ENCODE measurements at places on chromosomes 1 and 21.

DNA sequence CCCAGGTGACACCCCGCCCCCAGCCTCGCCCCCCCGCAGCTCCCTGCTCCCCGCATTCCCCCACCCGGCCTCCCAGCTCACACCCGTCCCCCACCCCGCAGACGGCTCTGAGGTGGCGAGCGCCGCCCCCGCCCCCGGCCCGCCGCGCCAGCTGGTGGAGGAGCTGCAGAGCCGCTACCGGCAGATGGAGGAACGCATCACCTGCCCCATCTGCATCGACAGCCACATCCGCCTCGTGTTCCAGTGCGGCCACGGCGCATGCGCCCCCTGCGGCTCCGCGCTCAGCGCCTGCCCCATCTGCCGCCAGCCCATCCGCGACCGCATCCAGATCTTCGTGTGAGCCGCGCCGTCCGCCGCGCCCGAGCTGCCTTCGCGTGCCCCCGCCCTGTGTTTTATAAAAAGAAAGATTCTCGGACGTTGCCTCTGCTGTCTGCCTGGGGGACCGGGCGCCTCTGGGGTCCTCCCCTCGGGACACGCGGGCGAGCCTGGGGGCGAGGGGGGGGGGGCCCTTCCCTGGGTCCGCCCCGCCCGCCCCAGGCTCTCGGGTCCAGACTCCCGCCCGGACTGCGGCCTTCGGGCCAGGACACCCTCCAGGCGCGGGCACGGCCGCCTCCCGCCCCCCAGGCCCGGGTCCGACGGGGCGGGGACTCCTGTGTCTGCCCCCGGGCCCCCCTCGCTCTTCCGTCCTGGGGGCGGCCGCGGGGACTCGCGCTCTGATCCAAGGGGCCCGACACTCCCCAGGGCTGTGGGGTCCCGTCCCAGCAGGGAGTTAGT, 1.6 kb upstream of the MMP23B start:
- peak; percentile 99 for DNase-seq

DNA sequence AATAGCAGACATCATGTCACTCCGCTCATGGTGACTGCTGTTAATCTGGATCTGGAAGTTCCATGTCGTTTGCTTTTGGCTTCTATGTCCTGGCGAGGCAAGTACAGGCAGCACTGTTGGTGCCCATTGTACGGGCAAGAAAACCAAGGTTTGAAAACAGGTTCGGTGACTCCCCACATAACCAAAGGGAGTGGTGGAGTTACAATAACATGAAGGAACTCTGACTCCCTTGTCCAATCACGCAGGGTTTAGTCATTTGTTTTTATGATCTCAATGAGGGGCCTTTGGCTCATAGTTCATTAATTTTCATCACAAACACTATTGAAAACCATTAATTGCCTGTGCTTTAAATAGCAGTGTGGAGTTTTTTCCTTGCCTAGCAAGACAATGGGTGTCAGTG, 82.9 kb upstream of the SSX2IP start:
- no peak for DNase-seq

- DNase-seq, result no peak
Measured at GRCh38 chr1:21097729-21098128, 79.0 kb downstream of the EIF4G3 start.

- no peak for DNase-seq
Measured at GRCh38 chr1:788835-789234, 102.4 kb upstream of the OR4F16 start.

GRCh38 chr1:200916152-200916551, 21.5 kb downstream of the INAVA start:
- peak; percentile 95 for DNase-seq

DNA sequence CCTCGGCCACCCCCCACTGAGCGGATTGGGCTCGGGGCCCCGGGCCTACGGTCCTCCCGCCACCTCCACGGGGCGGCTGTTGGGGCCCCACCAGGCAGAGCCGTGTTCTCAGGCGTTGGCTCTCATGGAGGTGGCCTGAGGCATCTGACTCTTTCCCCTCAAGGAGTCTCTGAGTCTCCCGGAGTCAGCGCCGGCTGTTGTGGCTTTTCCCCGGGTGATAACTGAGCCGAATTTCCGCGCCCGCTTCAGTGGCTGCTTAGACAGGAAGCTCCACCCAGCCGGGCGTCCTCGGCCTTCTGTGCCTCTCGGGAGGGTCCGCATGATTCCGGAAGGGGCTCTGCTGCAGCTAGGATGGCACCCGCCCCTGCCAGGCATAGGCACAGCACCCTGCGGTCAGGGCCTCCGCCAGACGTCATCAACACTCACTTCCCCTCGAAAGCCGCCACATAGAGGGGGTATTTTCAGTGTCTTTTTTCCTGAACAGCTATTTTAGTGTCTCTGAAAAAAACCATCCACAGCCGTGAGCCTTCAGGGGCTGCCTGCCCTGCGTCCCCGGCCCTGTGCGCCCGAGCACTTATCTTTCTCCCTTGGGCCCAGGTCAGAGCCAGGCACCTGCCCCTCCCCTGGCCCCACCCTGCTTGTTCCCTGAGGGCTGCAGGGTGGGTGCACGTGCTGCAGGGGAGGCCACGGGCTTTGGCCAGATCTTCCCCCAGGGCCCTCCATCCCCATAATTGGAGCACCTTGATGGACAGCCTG, 72.9 kb downstream of the SKI start:
- no peak for DNase-seq

DNA sequence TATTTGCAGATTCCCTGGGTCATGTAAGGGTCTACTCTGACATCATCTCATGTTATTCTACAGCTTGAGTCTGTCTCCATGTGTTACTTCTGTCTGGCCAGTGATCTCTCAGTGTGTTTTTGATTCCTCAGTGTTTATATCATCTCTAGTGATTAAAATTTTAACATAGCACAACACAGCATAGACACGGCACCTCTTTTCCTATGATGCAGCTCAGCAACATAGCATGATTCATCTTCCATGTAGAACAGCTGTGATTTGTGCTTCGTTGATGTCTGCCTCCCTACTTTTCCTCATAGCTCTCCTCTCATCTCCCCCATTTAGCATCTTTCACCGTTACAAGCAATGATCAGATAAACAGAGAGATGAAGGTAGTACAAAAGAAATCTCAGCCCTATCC, 163.9 kb upstream of the DPT start:
- DNase-seq, result no peak

- DNase-seq, result peak; percentile 82
Measured at GRCh38 chr1:205440476-205441317, 15.1 kb downstream of the BLACAT1 start.

DNA sequence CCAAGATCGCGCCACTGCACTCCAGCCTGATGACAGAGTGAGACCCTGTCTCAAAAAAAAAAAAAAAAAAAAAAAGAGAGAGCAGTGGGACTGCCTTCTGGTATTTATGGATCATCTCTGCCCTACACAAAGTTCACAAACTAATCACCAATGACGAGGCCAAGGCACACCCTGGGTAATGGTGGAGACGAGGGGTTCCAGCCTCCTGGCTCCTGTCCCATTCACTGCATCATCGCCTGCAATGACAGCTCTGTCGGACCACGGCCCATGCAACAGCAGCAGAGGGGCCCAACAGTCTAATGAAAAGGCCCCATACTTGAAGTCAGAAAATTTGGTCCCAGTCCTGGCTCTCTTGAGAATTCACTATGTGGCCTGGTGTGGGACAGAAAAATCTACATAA, 2.9 kb upstream of the BTG2 start:
- no peak for DNase-seq

DNA sequence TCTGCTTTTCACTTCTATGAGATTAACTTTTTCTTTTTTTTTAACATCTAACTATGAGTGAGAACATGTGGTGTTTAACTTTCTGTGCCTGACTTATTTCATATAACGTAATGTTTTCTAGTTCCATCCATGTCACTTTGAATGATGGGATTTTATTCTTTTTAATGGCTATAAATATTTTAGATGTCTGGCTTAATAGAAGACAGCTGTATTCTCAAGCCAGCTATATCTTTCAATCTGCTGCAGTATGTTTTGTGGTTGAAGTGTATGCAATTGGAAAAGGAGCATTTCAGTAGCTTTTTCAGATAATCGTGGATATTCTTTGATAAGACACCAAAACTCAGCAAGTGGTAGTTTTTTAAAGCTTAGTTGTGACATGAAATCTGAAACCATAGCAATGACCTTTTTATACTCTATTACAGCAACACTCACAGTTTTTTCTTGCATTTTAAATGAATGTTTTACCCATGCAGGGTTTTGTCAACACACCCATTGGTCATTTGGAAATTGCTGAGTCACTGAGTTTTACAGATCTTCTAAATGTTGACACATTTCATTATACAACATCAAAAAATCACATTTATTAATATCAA, 5.7 kb upstream of the SVBP start:
- DNase-seq, result no peak

GRCh38 chr1:4213366-4213973, 313.4 kb upstream of the C1orf174 start:
- no peak for DNase-seq

- DNase-seq, result peak; percentile 74
Measured at GRCh38 chr21:44618504-44618903, 6.6 kb downstream of the KRTAP10-8 start.

DNA sequence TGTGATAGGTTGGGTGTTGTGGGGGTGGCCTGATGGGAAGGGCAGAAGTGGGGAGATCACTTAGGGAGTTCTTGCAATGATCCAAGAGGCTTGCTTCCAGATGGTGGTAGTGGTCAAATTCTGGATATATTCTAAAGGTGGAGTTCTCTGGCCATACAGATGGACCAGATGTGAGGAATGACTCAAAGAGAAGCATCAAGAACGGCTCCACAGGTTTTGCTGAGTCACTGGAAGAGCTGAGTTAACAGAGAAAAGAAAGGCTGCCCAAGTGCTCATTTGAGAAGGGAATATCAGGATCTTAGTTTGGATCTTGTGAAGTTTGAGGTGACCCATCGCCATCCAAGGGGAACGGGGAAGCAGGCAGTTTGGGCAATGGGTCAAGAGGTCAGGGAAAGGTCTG, 192.9 kb upstream of the GALNT2 start:
- no peak for DNase-seq

- DNase-seq, result no peak
Measured at GRCh38 chr1:29382851-29383745, 146.8 kb downstream of the PTPRU start.

DNA sequence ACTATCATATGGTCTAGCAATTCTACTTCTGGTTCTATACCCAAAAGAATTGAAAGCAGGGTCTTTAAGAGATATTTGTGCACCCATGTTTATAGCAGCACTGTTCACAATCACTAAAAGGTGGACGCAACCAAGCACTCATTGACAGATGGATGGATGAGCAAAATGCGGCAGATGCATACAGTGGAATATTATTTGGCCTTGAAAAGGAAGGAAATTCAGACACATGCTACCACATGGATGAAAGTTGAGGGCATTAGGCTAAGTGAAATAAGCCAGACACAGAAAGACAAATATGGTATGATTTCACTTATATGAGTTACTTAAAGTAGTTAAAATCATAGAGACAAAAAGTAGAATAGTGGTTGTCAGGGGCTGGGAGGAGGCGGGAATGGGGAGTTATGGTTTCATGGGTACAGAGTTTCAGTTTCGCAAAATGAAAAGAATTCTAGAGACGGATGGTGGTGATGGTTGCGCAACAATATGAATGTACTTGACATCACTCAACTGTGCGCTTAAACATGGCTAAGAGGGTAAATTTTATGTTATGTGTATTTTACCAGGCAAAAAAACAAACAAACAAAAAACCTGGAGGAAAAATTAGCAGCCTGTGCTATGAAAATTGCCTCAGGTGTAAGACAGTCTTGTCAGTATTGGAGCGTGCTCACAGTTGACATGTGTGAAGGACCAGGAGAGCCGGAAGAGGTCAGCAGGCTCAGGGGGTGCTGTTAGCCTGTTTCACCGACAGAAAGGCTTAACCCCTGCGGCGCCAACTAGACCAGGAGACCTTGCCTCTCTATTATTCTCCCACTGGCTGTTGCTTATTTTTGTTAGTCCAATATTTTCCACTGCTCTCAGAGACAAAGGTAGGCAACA, 26.5 kb downstream of the CD247 start:
- DNase-seq, result peak; percentile 68

- DNase-seq, result no peak
Measured at GRCh38 chr21:35291034-35291433, 241.9 kb upstream of the RUNX1 start.

DNA sequence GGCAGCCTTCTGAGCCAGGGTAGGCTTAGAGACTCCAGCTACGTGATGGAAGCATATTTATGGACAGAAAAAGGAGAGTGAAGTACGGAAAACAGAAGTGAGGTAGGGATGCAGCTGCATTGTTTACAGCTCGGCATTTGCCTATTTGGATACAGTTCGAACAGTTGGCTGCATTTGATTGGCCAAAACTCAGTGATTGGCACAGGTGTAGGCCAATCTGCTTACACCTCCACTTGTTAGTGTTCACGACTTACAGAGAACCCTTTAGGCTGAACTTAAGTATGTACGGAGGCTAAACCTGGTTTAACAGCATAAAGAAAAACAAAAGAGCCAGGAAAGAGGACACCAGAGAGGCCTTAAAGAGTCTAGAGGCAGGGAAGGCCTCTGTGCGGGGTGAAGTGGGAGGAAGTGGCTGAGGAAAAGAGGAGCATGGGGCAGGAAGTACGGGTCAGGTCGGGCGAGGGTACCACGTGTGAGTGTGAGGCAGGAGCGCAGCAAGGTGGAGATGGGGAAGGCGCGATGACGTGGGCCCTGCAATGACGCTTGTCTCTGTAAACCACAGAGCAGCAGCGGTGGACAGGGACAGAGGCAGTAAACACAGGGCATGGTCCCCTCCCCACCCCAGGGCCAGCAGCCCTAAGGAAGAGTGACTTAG, 32.0 kb downstream of the RSPH1 start:
- DNase-seq, result peak; percentile 73

DNA sequence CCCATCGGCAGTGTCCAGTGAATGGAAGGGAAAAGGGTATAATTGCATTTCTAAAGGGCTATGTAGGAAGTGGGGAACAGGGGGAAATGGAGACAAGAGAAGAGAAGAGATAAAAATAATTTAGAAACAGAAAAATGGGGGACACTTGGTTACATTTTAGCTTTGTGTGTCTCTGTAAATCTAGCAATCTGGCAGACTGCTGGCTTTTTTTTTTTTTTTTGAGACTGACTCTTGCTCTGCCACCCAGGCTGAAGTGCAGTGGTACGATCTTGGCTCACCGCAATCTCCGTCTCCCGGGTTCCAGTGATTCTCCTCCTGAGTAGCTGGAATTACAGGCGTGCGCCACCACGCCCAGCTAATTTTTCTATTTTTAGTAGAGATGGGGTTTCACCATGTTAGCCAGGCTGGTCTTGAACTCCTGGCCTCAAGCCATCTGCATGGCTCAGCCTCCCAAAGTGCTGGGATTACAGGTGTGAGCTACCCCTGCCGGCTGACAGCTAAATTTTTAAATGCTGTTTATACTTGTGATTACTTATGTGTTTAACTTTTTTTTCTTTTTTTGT, 53.4 kb downstream of the AGPAT3 start:
- no peak for DNase-seq

- peak; percentile 86 for DNase-seq
Measured at GRCh38 chr1:205791568-205792180, 16.4 kb upstream of the RAB29 start.

DNA sequence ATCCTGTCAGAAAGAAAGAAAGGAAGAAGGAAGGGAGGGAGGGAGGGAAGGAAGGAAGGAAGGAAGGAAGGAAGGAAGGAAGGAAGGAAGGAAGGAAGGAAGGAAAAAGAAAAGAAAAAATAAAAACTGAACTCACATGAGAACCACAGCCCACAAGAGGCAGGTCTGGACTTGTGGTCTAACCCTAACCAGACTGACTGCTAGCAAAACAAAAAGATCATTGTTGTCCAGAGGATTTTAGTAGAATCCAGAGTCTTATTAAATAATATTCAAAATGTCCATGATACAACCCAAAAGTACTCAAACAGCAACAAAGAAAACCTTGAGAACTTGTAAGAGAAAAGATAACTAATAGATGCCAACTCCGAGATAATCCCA, 4.7 kb upstream of the ITGB2 start:
- no peak for DNase-seq

GRCh38 chr1:241742084-241742483, 90.0 kb downstream of the WDR64 start:
- no peak for DNase-seq

GRCh38 chr1:6891781-6892579, 106.7 kb downstream of the CAMTA1 start:
- DNase-seq, result no peak

Measured in H7 (cell line).